Suppressor macrophage treated with lipopolysaccharide for 1 hour (primary cell): ENCODE measurements at places on chromosomes 7 and 10.
A peak's percentile ranks its signal among the peaks of the same experiment; 100 is the strongest.

GRCh38 chr7:156590212-156590611 lies 50.4 kb upstream of the RNF32 start:
- no peak for DNase-seq

- no peak for DNase-seq
Observed at GRCh38 chr7:49763791-49764190, 9.6 kb upstream of the VWC2 start.

DNA sequence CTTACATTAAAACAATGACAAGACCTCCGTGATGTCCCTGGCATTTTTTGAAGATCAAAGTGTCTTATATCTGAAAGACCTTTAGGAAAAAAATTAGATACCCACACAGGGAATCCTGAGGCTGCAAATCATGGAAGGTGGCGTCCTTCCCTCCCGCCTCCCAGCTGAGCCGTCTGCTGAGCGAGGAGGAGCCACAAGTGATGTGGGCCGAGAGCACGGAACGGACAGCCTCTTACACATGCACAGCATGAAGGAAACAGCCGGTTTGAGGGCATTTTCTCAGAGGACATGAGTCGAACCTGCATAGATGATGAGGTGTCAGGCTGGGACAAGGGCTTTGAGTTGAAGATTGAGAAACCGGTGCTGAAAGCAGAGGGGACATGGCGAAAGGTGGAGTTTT lies 163.3 kb downstream of the ADARB2 start:
- DNase-seq: no peak

- DNase-seq: no peak
Observed at GRCh38 chr10:45456822-45457221, 82.8 kb downstream of the ALOX5 start.

GRCh38 chr10:104895981-104896380 lies 254.9 kb downstream of the SORCS3 start:
- DNase-seq: no peak

DNA sequence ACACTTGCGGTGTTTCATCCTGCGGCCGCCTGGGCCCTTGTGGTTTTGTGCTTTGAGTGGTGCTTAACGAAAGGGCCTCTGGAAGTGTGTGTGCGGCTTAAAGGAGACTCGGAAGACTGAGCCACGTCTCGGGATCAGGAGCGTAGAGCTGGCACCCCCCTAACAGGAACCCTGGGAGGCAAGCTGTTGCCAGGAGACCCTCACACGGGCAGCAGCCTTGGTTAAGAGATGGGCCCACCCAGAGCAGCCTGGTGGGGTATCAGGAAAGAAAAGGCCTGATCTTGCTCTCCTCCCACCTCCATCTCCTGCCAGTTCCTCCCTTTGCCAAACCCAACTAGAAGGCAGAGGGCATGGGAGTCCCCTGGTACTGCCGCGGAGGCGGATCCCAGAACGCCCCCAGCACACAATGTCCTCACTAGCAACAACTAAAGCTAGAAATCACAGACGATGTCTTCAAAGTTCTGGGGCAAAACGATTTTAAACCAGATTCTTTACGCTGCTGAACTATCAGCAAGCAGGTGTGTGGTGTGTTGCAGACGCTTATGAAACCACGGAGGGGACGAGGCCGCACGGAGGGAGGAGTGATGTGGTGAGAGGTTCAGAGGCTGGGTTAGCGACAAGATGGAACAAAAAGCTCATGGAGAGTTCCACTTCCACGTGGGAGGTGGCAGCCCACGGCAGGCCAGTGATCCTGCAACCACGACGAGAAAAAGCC lies 67.0 kb upstream of the INPP5A start:
- no peak for DNase-seq

DNA sequence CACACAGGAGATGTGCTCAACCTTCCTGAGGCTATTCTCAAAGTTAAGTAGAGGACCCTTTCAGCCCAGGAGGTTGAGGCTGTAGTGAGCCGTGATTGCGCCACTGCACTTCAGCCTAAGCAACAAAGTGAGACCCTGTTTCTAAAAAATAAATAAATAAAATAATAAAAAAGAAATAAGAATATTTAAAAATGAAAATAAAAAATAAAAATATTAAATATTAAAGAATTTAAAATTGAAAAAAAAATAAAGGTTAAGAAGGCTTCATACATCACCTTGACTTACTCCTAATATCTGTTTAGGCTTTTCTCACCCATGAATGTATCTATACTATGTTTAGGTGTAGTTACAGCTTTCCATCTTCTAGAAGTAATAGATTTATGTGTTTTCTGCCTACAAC lies 187.5 kb upstream of the AGK start:
- no peak for DNase-seq

GRCh38 chr10:63885156-63885555 lies 364.0 kb downstream of the REEP3 start:
- peak; percentile 20 for DNase-seq

DNA sequence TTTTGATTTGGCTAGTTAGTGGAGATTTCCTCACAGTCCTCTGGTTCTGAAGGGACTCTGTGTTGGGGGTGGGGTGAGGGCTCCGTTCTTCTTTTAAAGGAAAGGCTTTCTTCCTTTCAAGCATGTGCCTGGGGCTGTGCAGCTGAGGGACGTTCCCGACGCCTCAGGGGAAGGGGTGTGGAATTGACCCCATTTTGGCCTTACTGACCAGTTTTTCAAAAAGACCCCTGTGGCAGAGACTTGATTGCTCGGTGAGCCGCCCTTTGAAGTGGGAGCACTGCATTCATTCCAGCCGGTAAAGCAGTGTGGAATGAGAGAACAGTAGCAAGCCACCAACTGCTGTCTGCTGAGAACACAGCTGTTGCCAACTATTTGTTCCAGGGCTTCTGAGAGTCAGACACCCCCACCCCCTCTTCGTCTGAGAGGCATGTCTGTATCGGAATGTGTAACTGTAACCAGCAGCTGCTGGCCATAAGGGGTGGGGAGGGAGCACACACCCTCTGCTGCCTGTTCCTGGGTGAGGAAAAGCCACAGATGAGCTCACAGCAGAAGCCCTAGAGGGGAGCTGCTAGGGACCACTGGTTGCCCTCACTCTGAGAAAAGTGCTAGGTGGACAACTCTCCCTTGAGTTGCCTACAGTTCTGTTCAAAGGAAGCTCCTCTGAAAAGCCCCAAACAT lies 33.2 kb downstream of the WBP1L start:
- DNase-seq: no peak

DNA sequence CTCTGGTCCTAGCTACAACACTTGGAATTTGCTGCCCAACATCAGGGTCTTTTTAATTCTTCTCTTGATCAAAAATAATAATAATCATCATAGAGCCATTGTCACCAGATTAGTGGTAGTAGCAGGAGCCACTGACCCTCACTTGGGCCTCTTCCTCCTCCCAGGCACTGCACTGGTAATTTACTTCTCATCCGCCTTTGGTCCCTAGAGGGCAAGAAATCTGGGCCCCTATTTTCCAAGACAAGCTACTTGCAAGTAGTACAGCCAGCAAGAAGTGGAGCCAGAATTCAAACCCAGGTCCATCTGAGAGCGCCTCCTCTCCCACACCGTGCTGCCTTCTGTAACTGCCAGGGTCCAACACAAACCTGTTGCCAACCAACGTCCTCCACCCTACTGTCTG lies 121.2 kb downstream of the SPDYE5 start:
- DNase-seq: no peak
